ENCODE measurements at places on chromosomes 3 and 15.

DNA sequence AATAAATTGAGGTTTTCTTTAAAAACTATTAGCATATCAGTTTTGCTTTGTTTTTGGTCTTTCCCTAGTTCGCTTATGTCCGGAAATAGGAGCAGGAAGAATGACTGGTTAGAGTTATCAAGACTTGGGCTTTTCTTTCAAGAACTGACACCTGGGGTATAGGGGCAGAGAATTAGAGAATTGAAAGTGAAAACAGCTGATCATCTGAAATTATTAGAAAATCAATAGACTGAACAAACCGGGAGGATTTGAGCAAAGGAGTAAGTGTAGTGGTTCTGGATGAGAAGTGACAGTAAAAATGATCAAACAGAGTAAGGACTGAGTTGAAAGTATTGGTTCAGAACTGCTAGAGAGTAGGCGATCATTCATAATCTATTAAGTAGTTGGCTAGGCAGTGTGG, 6.0 kb downstream of the MINDY2 start:
- DNase-seq, result no peak

GRCh38 chr3:51384055-51384725, 901 bp upstream of the MANF start:
- no peak for DNase-seq

GRCh38 chr3:10846657-10846975, 30.6 kb downstream of the SLC6A11 start:
- DNase-seq, result no peak

DNA sequence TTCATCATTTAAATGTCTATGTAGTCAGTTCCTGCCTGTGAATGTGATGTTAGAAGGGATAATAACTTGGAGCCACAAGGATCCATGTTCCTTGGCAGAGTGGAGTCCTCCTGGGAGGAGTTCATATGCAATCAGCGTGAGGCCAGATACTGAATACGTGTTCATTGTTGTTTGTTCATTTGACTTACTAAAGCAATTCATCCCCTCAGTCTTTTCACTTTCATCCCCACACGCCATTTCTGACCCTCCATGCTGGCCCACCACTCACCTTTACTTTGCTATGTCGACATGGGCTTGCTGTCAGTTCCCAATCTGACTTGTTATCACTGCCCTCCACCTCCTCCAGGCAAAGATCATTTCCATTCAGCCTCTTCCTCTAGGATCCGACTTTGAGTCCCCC, 91.8 kb downstream of the SSR3 start:
- DNase-seq, result no peak

GRCh38 chr3:145906755-145907154, 254.2 kb downstream of the PLOD2 start:
- DNase-seq, result no peak

- no peak for DNase-seq
Observed at GRCh38 chr3:137852391-137852830, 88.3 kb downstream of the SOX14 start.

- DNase-seq, result no peak
Observed at GRCh38 chr3:59774000-59774399, 724.2 kb upstream of the CFAP20DC start.

Data from stimulated activated CD8-positive, alpha-beta memory T cell treated with anti-CD3 and anti-CD28 coated beads, Interleukin-15, amount 100 ng/mL, for 48 hours (primary cell).